ENCODE measurements at places on chromosomes 1 and 21.

GRCh38 chr1:56816909-56817308 lies 2.3 kb downstream of the FYB2 start:
- DNase-seq, result no peak

DNA sequence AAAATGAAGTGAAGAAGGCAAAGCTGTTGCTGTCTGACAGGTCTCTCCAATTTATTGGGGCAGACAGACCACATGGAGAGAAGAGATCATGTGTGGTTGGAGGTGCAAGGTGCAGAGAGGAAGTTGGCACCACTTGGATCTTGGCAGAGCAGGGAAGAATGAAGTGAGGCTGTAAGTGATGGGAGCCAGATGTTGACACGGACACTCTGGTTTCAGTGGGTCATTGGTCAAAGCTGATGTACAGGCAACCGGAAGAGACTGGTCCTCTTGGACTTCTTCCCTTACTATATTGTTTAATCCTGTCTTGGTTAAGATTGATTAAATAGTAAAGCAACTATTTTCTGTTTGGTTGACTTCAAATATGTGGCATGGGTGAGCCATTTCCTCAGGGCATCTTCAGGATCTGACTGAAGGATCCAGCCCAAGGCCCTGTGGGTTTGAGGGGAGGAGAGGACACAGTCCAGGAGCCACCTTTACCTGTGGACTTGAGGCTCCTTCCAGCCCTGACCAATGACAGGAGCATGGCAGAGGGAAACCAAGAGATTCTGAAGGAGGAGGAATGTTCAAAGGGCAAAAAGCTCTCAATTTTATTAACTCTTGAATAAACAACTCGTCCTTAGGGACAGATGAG lies 49.4 kb downstream of the NENF start:
- DNase-seq, result no peak

GRCh38 chr1:113901191-113901590 lies 3.4 kb downstream of the AP4B1 start:
- DNase-seq, result no peak

DNA sequence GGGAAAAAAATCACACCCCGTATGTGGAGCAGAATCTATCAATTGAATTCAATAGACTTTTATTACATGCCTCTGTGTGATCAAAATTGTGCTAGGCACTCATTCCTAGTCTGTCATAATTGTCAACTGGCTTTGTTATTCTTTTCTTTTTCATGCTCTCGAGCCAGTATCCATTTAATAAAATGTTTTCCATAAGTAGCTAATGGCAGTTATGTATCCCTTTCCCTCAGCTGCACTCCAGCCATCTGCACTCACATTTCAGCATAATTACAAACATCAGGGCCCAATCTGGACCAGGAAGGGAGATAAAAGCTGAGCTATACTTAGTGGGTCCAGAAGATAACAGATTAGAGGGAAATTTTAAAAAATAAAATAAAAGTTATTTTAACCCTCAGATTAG lies 15.9 kb downstream of the RGS5 start:
- no peak for DNase-seq

GRCh38 chr1:55287723-55288122 lies 72.6 kb upstream of the USP24 start:
- DNase-seq, result no peak

DNA sequence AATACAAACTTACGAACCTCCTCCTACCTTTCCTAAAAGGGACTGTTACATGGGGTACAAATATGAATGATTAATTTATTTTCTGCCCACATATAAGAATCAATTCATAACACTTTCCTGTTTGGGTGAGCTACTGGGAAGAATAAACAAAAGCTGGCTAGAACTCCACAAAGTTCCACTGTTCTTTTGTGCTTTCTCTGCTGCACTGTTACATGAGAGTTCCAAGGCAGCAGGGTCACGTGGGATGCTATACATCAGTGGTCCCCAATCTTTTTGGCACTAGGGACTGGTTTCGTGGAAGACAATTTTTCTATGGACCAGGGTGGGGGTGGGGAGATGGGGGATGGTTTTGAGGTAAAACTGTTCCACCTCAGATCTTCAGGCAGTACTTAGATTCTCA lies 2.2 kb upstream of the ANGPTL7 start:
- DNase-seq, result no peak

GRCh38 chr1:154502744-154503115 lies 518 bp upstream of the SHE start:
- DNase-seq, result no peak

- no peak for DNase-seq
These were observed 127.3 kb upstream of the KIAA0040 start for GRCh38 chr1:175319912-175320230.

DNA sequence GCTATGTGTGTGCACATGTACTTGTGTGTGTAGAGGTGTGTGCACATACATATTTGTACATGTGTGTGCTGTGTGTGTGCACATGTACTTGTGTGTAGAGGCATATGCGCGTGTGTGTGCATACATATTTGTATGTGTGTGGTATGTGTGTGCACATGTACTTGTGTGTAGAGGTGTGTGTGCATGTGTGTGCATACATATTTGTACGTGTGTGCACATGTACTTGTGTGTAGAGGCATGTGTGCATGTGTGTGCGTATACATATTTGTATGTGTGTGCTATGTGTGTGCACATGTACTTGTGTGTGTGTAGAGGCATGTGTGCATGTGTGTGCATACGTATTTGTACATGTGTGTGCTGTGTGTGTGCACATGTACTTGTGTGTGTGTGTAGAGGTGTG lies 291.9 kb downstream of the AJAP1 start:
- DNase-seq, result no peak

GRCh38 chr1:204627436-204627835 lies 58.1 kb downstream of the LRRN2 start:
- no peak for DNase-seq

- DNase-seq, result no peak
These were observed 4.2 kb downstream of the HHAT start for GRCh38 chr1:210332719-210333398.

GRCh38 chr1:16298653-16299052 lies 53.6 kb downstream of the FBXO42 start:
- no peak for DNase-seq

DNA sequence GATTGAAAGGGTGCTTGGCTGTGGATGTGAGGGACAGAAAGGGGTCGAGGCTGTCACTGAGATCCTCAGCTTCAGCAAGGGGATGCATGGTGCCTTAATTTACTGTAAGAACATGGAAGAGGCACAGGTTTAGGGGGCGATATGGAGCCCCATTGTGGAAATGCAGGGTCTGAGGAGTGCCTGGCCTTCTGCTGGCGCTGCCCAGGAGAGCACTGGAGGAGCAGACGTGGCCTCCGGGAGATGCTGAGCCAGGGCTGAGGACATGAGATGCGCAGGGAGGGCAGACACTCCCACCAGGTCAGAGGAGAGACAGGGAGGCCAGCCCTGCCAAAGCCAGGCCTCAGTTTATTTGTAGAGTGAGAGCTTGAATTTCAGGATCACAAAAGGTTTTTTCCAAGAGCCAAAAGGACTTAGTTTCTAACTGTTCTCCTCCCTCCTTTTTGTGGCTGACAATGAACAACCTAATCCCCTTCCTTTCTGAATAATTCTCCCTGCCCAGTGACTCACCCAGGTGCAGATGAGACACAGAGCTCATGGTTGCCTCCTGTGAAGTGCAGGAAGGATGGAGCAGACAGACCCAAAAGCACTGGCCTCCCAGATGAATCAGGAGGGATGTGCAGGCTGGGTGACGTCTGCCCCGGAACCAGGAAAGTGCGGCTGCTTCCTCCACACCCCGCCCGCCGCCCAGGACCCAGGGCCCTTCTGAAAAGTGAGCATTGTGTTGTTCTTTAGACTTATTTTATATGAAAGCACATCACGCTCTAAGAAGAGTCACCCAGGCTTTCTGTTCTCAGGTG lies 73.0 kb upstream of the TMPRSS2 start:
- DNase-seq, result no peak

- no peak for DNase-seq
These were observed 80.0 kb upstream of the C1orf105 start for GRCh38 chr1:172340520-172340919.

DNA sequence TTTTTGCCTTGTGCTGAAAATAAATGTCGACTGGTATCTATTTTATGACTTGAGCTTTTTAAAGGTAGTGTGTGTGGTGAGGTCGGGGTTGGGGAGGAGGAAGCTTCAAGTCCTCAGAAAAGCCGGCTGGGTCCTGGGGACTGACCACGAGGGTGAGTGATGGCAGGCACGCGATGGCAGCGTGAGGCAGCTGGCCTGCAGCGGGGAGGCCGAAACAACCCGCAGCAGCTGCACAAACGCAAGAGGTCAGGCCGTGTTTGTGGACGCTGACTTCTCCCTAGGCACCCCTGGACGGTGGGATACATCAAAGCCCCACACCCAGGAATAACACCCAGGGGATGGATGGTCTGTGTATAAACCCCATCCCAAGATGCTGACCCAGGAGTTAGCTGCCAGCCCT lies 51.4 kb downstream of the ZBTB18 start:
- no peak for DNase-seq

GRCh38 chr1:63892632-63893395 lies 119.0 kb downstream of the ROR1 start:
- no peak for DNase-seq

- no peak for DNase-seq
These were observed 45.4 kb upstream of the TDRD10 start for GRCh38 chr1:154456631-154457030.

- no peak for DNase-seq
These were observed 28.3 kb downstream of the PRDX6 start for GRCh38 chr1:173505391-173505790.

GRCh38 chr1:147608596-147608995 lies 61.7 kb downstream of the ACP6 start:
- no peak for DNase-seq

DNA sequence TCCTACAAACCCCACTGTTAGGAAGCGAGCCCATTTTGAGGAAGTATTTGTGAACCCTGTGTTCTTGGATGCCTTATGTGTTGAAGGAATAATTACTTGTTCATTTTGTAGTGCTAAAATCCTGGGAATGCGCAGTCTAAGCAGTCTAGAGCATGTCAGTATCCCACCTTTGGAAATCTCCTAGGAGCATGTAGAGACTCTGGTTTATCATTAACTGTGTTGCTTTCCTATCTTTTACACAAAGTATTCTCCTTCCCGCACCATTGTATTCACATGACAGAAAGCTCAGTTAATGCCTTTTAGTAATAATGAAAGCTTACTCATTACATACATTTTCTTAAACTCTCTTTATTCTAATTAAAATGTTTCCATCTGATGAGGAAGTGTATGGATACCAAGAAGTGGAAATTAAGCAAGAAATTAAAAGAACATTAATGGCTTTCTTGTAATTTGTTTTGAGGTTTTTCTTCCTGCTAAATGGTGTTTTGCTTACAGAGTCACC lies 99.4 kb downstream of the CAMTA1 start:
- DNase-seq, result no peak

DNA sequence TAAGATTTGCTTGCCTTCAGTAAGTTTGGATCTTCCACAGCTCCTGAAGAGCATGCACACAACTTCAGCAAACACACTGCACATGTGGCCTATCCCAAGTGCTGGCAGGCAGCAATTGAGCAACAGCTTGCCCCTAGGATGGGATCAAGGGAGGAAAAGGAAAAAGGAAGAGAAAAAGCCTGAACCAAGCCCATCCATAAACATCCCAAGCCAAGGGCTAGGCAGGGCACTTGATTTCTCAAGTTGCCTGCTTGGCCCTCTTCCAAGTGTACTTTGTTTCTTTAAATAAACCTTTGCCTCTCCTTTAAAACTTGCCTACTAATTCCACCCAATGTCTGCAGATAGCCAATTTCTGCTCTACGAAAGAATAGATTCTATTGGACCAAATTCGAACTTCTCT lies 49.0 kb upstream of the OLFM3 start:
- DNase-seq, result no peak

DNA sequence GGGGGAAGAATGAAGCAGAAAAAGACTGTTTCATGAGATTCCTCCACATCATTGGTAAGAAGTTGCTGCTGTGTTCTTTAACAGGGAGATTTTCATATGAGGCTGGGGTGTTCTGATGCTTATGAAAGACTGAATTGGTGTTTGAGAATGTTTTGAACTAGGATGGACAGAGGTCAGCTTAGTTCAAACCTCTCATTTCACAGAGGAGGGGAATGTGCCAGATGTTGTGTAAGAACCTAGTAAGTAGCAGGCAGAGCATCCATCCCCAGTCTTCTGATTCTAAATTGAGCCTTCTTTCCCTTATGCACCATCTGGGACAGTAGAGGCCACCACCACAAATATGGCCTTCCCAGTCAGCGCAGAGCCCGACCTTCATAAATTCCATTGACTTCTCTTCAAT lies 43.7 kb downstream of the SAMD13 start:
- no peak for DNase-seq

GRCh38 chr1:182340233-182341058 lies 51.1 kb downstream of the GLUL start:
- DNase-seq, result no peak

GRCh38 chr21:33931799-33932390 lies 16.3 kb upstream of the ATP5PO start:
- no peak for DNase-seq

GRCh38 chr1:59475737-59476136 lies 178.8 kb downstream of the FGGY start:
- no peak for DNase-seq

GRCh38 chr1:175649416-175649815 lies 94.0 kb downstream of the TNR start:
- DNase-seq, result no peak

DNA sequence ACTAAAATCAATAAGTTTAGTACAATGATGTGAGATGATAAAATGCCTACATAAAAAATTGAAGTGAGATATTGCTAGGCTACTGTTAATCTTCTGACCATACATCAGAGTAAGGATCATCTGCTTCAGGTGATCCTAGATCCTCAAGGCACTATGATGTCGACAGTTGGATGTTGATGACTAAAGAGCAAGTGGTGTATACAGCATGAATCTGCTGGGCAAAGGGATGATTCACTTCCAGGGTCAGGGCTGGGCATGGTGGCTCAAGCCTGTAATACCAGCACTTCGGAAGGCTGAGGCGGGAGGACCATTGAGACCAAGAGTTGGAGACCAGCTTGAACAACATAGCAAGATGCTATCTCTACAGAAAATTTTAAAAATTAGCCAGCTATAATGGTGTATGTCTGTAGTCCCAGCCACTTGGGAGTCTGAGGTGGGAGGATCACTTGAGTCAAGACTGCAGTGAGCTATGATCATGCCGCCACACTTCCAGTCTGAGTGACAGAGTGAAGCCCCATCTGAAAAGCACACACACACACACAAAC lies 24.6 kb downstream of the NUF2 start:
- DNase-seq, result no peak

DNA sequence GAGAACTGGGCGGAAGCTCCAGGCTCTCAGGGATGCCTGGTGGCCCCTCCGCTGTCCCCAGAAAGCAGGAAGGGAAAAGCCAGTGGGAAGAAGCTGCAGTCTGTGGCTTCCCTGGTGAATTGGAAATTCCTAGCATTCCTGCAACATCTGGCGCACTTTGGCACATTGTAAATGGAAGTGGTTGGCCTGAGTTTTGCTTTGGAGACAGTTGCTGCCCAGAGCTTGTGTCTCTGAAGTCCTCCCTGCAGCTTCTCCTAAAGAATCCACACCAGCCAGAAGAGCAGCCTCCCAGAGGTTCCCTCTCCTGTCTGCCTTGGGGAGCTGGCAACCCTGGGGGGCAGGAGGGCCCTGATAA lies 48.2 kb downstream of the ARHGEF10L start:
- DNase-seq, result no peak

GRCh38 chr1:199691540-199691939 lies 336.0 kb upstream of the NR5A2 start:
- DNase-seq, result no peak

- no peak for DNase-seq
These were observed 76.6 kb downstream of the NOS1AP start for GRCh38 chr1:162145966-162146696.

- no peak for DNase-seq
These were observed 41.6 kb downstream of the ABL2 start for GRCh38 chr1:179187735-179188471.

Measured in stimulated activated CD4-positive, alpha-beta T cell treated with anti-CD3 and anti-CD28 coated beads, Interleukin-1b, Interleukin-23, amount 100 ng/mL, for 1 hour (primary cell).